Effector CD4-positive, alpha-beta T cell (primary cell): ENCODE measurements at places on chromosomes 6 and 20.

DNA sequence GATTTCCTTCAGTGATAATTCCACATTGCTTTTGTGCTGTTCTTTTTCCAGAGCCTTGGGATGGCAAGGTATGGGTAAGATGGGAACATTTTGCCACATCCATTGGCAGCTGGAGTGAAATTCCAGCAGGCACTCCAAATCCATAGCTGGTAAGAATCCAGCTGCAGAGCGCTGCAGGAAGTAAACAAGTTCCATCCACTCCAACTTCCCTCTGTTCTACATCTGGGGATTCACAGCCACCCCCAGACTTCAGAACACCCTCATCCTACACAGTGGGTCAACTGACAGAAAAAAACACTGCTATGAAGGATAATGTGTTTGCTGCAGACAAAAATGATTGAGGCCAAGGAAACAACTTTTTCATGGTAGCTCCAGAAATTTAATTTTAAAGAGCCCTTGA, 747.8 kb downstream of the MAFB start:
- DNase-seq, result no peak

DNA sequence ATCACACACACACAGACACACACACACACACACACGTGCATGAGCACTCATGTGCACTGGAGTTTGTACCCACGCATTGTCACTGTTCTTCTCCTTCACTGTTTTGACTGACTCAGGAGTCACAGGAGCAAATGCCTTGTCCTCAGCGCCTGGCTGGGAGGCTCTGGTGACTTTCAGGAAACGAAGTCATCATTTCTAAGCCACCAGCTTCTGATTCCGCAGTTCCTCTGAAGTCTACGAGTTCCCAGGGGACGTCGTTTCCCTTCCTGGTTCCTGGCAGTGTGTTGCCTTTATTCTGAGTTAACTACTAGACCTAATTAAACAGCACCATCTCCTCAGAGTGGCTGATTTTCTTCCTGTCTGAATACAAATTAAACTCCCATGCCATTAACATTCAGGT, 82.2 kb upstream of the PMEPA1 start:
- no peak for DNase-seq

DNA sequence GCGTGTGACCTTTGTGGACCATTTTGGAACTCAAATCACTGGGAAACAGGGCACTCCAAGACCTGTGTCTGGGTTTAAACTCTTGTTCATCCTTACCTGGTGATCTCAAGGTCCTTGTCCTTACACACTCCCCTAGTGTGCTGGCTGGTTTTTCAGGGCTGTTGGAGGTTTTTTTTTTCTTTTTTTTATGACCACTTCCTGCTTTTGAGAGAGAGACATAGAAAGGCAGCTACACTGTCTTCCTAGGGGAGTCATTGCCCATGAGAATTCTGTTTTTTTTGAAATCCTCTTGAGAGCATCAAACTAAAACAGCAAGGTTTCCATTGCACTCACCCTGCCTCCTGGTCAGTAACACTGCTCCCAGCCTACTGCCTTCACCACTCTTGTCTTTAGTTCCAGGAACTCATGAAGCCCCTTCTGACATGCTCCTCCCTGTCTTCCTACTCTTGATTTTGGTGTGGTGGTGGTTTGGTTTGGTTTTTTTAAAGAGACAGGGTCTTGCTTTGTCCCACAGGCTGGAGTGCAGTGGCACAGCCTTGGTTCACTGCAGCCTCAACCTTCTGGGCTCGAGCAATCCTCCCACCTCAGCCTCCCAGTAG, 28.6 kb downstream of the PRPH2 start:
- no peak for DNase-seq

DNA sequence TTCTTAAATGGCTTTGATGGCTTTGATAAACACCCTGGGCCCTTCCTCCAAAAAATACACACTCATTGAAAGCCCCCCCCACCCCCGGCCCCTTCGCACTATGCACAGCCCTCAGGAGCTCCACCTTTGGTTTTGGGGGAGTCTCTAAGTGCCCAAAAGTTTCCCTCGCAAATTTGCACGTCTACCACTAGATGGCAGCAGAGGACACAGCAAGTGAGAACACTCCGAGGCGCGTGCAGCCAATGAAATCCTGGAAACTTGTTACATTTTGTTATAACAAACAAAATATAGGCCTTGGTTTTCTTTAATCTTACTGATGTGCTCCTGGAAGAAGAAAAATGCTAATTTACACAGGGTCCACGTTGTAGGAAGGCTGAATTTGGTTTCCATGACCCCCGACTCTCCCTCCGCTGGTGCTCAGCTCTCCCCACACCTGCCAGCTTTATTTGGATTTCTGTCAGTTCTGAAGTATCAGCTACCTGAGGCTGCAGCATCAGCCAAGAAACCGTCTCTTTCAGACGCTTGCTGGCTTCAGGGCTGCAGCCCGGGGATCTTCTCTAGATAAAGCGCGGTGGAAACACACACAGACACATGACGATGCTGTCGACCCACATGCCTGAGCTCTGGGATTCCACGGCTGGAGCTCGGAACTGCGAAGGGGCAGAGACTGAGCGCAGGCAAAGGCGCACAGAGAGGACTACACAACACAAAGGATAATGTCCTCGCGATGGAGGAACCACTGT, 148.3 kb upstream of the RPS6KA2 start:
- peak; percentile 57 for DNase-seq

GRCh38 chr6:41570259-41570615, 24.1 kb downstream of the FOXP4 start:
- DNase-seq, result no peak

DNA sequence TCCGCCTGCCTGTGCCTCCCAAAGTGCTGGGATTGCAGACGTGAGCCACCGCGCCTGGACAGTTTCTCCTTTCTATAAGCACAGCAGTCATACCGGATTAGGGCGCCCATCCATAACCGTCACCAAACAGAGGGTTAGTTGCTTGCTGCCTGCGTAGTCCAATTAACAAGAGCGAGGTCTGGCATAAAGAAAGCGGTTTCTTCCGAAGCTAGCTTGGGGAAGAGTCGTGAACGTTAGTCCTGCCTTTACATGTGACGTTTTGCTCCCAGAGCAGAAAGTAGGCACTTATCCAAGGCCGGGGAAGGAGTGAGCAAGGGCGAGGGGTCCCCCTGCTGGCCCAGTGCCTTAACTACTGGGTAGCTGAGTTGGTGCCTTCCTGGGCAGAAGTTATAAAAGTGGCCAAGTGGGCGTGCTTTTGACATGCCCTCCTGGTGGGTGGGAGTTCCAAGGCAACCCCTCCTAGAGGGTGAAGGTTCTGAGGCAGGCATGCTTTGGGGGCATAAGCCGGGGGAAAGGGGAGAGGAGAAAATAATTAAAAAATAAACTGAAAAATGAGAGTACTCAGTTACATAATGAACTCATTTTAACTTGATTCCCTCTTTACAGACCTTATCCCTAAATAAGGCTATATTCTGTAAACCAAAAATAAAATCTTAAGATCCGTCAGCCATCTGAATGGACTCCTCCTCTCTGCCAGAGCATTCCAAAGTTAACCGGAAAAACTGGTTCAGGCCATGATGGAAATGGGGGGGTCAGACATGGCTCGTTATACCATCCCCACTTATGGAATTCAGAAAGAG, 88.0 kb downstream of the FAM217A start:
- peak; percentile 58 for DNase-seq

DNA sequence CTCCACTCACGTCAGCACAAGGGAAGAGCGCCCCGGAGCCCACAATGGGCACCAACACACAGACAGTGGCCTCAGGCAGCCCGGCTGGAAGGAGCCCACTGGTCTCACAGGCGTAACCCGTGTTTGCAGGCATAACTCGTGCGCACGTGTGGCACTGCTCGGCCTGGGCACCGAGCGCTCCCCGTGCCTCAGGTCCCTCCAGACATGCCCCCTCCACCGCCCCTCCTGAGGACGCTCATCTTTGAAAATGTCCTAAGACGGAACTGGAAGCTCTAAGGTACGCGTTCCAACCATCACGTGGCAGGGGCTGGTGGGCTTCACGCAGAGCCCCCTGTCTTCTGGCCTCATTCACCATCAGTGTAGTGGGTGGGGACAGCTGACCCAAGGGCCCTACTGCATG, 44.6 kb downstream of the SSR1 start:
- DNase-seq, result no peak

DNA sequence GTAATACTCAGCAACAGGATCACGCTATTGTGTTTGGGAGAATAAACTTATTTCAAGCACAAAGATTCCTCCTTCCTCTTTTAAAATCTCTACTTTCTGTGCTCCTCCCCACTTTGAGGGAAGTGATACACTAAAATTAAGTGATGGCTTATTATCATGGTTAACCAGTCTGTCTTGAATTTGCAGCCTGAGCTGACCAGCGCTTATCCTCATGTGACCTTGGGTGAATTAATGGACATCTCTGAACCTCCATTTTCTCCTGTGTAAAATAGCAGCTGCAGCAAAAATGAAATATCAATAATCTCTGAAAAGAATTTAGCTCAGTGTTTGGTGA, 222.6 kb downstream of the BCAS1 start:
- no peak for DNase-seq

DNA sequence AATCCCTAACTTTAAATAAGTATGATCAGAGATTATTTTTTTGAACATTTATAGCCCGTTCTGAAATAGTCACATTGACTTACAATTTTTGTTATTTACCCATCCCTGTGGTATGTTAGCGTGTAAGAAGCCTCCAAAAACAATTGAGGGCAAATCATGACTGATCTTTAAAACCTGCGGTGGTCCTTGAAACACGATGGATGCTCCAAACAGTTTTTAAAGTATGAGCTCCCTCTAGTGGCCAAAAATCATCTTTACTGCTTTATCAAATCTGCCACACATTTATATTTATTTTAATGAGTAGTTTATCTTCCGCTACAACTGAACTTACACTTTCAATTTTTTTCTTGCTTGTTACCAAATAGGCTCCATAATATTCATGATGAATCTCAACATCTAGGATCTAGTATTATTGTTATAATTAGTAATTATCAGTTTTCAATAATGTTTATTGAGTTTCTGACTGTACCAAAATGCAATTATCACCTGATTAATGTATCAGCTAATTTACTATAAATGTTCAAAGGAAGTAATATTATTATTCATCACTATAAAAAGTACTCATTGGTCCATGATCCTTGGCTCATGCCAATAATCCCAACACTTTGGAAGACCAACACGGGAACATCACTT, 52.2 kb downstream of the MARCKS start:
- peak; percentile 6 for DNase-seq

DNA sequence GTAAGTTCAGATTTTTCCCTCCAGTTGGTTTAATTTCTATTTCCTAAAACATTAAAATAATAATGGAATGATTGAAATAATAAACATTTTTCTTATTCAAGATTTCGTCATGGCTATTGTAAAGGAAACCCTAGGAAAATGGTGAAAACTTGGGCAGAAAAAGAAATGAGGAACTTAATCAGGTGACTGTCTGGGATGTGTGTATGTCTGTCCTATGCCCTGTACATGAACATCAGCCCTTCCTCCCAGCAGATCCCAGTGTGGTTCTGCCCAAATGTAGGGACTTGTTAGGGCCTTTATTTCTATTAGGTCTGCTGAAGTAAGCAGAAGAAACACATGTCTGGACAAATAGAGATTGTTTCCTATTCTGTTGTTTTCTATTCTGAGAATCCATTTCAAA, 13.1 kb downstream of the RIOK1 start:
- DNase-seq, result no peak

GRCh38 chr6:120211955-120212792, 862.6 kb upstream of the MAN1A1 start:
- no peak for DNase-seq

DNA sequence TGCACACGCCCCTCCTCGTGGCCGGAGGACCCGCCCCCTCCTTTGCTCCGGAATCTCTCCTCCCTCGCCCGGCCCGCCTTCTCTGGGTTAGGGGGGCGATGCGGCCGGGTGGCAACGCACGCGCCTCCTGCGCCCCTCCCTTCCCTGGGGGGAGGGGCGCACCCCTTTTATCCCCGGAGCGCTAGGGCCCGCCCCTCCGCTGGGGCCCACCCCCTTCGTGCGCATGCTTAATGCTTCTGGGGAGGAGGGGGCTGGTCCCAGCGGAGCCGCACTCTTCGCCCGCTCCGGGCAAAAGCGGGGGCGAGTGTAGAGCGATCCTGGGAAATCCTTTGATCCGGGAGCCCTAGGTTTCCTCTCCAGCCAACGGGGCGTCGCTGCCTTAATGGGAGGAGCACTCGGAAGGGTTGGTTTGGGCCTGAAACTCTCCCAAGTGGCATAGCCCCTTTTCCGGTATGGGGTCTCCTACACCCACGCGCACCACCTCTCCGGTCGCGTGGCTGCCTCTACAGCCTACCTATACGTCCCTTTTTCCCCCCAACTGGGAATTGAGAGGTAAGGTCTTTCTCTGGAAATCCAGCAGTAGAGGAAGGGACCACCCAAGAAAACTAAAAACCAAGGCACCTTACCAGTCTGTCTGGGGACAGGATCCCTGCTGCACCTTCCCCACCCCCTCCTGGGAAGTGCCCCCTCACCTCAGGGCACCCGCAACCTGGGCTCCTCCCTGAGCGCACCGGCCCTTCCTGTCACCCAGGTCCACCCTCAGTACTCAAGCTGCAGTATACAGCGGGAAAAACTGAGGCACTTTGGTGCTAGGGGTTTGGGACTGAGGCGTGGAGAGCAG, 2.1 kb downstream of the SOX12 start:
- peak; percentile 61 for DNase-seq

DNA sequence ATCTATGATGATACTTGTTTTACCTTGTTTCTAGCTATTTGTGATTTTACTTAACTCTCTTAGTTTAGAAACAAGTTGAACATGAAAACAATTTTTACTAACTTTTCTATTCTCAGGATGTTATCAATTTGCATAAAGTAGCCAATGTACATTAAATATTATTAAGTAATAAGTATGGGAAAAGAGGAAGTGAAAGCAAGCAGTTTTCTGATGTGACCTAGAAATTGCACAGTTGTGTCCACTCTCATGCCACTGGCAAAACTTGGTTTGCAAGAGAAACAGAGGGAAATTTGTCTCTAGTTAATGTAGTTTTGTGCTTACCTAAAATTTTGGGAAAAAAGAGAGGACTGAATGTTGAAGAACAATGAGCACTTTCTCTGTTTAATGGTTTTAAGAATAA, 19.2 kb upstream of the TSPYL1 start:
- no peak for DNase-seq

DNA sequence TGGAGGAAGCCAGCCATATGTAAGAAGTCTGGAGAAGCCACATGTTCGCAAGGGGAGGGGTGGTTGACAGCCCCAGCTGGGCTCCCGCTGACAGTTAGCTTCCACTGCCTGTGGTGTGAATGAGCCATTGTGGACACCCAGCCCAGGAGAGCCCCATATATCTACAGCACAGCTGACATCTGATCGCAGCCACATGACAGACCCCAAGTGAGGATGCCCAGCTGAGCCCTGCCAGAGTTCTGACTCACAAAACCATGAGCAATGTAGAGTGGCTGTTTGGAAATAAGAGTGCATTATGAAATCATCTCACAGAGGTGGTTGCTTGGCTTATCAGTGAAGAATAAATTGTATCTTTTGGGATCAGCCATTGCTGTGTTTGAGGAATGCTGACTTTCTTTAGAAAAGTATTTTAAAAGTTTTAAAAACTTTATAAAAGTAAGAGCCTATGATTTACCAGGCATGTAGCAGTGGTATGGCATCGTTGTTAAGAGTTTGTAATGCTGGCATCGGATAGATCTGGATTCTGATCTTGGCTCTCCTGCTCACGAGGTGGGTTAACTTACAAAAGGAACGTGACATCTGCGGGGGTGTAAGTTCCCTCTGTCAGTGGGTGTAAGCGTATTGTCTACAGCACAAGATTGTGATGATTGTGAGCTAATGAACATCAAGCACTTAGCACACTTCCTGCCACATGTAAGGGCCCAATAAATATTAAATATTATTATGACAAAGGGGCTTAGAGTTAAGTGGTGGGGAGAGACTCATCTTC, 24.1 kb downstream of the CFAP61 start:
- DNase-seq, result no peak

GRCh38 chr20:4953881-4954280, 47.4 kb downstream of the SLC23A2 start:
- no peak for DNase-seq
